ENCODE measurements at places on chromosomes 4 and X.

DNA sequence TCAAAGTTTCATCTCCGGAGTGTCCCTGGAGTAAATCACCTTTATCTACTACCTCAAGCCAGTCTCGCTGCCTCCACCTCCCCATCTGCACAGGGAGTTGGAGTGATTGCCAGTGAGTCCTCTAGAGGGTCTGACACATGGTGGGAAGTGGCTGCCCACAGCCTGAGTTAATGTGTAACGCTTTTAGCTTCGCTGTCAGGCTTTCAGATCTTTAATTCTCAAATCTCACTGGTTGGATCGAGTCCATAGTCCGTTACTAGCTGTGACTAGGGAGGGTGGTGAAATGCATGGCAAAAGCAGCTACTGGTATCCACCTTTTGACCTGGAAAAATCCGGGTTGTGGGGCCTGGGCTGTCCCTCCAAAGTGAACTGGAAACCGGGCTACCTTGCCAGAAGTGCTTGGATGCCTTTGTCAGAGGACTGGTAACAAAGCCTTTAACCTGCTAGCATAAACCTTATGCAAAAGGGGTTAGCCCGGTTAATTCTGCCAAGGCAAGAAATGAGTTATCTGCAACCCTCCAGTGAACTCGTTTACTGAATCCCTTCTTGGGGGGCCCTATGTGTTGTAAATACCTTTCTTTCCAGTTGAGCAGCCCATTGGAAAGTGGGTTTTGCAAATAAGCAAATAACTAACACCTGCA lies 5.1 kb upstream of the WDR1 start:
- no peak for DNase-seq

DNA sequence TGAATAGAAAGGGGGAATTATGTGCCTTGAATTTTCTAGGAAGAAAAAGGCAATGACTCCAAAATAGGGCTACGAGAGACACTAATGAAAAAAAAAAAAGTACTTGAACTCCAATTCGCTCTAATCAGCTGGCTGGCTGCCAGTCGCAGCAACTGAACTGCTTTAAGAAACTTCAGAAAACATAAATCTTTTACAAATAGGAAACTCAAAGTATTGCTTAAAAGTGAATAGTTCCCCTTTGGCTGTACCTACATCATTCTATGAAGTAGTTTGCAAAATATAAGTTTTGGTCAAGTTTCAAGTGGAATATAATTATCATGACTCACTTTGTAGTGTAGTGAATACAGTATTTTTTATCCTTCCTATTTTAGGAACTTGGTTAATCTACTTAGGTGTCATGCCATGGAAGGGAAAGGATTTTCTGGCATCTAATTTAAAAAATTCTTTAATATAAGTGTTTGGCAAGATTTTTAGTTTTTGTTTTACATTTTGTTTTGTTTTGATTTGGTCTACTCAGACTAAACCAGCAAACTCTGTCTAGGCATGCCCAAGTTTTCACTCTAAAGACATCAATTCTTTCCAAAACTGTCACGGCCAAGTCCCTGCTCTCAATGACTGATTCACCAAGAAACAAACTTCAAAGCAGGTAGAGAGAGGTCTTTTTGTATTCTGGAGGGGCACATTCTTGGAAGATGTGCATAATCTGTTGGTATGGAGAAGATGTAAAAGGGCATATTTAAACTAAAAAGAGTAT lies 382.4 kb upstream of the GALNT7 start:
- DNase-seq: peak; percentile 61

DNA sequence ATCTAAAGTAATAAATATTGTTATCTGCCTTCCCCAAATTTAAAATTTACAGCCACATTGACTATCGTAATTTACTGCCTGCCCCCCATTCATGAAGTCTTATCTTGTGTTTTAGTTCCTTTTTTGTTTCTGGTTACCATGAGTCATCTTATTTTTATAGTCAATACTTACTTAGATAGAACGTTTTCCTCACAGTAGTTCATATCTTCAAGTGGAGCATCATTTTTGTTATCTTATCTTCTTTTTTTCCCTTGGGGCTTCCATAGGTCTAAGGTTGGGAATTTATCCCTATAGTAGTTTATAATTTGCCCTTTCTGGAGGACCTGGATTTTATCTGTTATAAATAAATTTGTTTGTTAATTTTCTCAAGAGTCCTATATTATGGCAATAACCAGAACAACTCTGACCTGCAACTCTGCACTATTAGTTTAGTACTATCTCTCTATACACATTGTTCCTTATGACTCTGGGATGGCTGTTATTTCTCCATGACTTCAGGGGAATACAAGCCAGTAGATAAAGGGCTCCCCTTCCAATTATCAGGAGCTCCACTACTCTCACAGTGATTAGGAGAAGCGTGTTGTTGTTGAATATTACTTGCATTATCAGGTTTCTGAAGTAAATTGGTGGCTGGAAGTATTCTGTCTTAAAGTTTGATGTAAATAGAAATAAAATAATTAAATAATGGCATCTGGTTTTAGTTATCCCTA lies 330.6 kb downstream of the GALNTL6 start:
- DNase-seq: no peak

DNA sequence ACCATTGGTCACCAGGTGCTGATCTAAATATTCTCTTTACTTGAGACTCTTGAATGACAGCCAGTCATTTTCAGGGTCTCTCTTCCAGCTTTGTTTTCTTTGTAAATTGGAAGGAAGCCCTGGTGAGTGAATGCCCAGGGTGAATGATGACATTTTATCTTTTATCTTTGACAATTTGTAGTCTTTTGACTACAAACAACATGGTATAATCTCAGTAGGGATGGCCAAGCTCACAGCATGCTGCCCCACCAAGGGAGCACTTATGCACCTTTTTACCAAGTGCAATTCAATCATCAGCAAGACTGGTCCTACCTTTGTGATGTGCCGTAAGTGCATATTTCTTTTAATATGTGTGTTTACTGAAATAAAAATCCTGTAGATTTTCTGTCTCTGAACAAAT lies 5.7 kb downstream of the AFM start:
- no peak for DNase-seq

- peak; percentile 68 for DNase-seq
These were observed 1.3 kb upstream of the CITED1 start for GRCh38 chrX:72306851-72307645.

DNA sequence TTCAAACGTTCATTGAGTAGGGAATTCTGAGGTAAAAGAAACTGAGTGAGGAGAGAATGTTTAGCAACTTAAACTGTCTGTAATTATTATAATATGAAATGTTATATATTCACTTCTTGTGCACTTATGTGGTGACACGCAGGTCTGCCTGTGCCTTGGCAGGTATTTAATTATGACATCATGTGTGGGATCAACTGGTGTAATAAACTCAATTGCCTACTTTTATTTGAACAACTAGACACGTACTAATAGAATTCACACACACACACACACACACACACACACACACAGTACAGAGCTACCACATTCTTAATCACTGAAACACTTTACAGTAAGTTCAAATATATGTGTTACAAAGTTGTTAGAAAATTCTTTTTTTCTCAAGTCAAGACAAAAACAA lies 20.7 kb upstream of the SLC25A31 start:
- no peak for DNase-seq

GRCh38 chrX:154300816-154301215 lies 5.2 kb downstream of the TKTL1 start:
- DNase-seq: peak; percentile 71

DNA sequence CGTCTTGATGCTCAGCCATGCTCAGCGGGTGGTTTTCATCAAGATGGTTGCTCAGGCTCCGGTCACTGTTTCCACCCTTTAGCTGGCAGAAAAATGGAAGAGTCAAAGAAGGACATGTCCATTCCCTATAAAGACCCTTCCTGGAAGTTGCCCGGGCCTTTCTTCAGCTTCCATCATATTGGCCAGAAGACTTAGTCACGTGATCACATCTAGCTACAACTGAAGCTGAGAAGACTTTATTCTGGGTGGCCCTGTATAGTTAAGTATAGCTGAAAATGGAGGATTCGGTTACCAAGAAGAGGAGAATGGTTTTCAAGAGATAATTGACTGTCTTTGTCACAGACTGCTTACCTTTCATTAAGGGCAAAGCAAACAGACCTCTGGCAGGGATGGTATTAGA lies 296.7 kb upstream of the CASK start:
- no peak for DNase-seq

- DNase-seq: no peak
These were observed 55.8 kb downstream of the PAK3 start for GRCh38 chrX:111151764-111152163.

- DNase-seq: no peak
These were observed 1420.5 kb downstream of the PCDH7 start for GRCh38 chr4:32140636-32141035.

DNA sequence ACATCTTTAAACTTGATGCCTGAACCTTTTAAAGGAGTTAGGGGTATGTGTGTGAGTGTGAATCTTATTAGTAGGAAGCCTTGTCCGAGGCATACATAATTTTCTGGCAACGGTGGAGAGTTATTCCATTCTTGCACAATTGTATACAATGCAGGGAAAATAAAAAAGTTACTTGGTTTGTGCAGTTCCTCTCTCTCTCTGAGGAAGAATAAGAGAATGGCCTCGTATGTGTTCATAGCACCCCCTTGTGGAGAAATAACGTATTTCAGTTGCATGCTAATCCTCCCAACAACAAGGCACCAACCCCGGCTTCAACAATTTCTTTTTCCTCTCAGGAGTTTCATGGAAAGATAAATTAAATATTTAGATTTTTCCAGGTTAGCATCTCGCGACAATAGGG lies 33.7 kb upstream of the FGF13 start:
- DNase-seq: peak; percentile 66

DNA sequence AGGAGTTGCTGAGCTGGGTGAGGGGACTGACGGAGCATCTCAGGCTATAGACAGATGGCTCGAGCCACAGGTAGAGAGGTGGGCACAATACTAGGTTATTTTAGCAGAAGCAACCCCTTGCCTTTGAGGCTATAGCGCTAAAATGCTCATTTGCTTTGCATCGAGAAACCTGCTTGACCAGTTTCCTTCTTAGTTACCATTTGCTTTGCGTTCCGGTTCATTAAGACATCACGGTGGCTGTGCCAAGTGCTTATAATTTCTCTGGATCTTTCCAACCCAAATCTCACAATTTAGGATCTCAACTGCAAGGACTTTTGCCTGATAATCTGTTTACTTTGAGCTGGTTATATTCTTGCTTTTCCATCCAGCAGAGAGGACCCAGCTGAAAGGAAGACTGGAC lies 40.8 kb downstream of the DLG3 start:
- DNase-seq: no peak

DNA sequence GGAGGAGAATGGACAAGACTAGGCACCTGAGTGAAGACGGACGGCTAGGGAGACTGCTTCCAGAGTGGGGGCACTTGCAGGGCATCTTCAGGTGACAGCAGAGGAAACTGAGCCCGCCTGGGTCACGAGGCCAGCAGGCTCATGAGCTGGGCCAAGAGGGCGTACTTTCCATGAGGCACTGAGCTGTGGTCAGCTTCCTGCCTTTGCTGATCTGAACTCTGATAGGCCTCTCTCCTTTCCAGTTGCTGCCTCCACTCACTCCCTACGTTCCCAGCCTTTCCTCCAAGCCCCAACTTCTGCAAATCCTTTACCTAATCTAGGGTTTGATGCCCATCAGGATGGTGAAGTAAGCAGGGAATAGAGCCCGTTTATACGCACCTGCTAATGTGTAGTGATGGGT lies 1.4 kb upstream of the L1CAM start:
- no peak for DNase-seq

GRCh38 chrX:38754102-38754790 lies 47.0 kb upstream of the MID1IP1 start:
- DNase-seq: peak; percentile 49

DNA sequence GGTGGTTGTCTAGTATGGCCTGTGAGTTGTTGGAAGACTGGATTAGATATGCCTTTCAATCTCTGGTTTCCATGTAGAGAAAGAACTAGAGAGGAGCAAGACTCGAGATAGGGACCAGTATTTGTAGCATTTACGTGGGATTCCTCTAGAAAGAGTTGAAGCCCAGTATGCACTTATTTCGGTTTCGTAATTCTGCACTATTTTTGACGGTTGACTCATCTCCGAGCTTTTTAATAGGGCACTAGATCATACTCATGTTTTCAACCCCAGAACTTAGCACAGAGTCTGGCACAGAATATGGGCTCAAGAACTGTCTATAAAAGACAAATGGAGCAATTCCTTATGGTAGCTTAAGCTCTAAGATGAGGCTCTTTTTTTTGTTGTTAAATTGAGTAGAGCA lies 15.7 kb downstream of the HELT start:
- peak; percentile 12 for DNase-seq

- DNase-seq: no peak
These were observed 404 bp downstream of the PPP2R3B start for GRCh38 chrX:386239-386767.

- no peak for DNase-seq
These were observed 70.9 kb upstream of the RXFP1 start for GRCh38 chr4:158450741-158451140.
